Stimulated activated CD4-positive, alpha-beta T cell treated with anti-CD3 and anti-CD28 coated beads, Interleukin-4, amount 100 ng/mL, for 24 hours (primary cell): ENCODE measurements at places on chromosomes 16 and 17.

DNA sequence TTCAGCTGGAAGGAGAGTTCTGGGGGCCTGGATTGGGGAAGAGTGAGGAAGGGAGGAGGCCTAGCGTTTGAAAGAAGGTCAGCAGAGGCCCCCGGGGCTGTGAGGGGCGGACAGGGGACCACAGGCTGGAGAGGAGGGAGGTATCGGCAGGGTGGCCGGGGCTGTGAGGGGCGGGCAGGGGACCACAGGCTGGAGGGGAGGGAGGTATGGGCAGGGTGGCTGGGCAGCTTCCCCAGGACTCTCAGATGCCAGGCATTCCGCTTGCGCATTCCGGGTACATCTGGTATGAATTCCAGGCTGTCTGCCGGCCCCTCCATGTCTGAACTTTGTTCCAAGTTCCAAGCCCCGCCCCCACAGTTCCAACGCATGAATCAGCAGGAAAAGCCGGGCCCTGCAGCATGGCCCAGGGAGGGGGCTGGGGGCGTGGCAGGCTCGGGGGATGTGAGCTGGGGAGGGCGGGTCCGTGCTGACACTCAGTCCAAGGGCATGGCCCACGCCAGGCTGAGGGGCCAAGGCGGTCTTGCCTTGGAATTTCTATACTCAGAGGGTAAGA lies 4.3 kb upstream of the TLCD2 start:
- no peak for DNase-seq

GRCh38 chr16:84324434-84325262 lies 30.0 kb downstream of the WFDC1 start:
- DNase-seq = no peak

DNA sequence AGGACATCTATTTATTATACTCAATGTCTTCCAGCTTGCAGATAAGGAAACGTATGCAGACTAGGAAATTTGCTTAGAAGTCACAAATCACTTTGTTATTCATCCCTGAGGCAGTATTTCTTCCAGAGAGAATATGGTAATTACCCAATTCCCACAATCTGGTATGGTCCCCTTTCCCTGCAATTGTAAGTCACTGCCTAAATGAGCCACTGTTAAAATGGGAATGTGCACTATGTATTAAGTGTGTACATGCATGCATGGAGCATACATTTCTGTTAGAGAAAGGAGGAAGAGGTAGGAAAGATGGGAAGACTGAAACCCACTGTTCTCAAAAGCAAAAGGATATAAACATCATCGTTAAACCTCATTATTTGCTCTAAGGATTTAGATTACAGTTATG lies 10.0 kb downstream of the NUFIP2 start:
- no peak for DNase-seq

GRCh38 chr16:16189842-16190241 lies 33.5 kb downstream of the ABCC6 start:
- no peak for DNase-seq

DNA sequence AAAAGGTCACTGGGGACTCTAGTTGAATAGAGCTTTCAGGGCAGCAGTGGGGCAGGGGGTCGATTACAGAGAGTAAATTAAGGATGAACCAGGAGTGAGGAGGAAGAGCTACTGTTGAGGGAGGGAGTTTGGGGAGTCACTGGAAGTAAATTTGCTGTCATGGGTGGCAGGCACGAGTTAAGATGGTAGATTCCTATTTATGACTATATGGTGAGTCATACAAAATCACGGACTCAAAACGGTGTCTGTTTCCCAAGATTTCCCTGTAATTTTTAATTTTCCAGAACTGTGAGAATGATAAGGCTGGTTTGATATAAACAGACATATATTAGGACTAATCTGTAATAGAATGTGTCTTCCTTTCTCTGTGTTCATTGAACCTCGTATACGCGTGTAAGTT lies 287.6 kb upstream of the GOT2 start:
- DNase-seq = no peak

GRCh38 chr17:1959871-1960544 lies 65.1 kb downstream of the RTN4RL1 start:
- no peak for DNase-seq
